ENCODE measurements at places on chromosomes 13 and 19.

GRCh38 chr13:36709136-36709890 is 35.5 kb downstream of the SERTM1 start:
- no peak for DNase-seq

DNA sequence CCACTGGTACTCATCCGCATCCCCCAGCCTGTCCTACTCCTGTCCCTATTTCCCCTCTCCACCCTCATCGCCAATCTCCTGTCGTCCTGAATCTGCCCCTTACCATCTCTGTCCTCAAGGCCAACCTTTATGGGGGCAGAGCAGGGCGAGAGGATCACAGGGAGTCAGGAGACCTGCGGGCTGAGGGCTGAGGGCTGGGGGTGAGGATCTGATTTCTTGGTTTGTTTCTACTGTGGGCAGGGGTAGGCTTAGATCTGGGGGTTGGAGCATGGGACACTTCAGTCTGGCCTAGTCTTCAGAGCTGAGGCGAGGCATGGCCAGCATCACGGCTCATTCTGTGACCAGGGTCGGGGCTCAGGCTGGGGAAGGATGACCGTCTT is 16.5 kb upstream of the ERCC1 start:
- DNase-seq = no peak

DNA sequence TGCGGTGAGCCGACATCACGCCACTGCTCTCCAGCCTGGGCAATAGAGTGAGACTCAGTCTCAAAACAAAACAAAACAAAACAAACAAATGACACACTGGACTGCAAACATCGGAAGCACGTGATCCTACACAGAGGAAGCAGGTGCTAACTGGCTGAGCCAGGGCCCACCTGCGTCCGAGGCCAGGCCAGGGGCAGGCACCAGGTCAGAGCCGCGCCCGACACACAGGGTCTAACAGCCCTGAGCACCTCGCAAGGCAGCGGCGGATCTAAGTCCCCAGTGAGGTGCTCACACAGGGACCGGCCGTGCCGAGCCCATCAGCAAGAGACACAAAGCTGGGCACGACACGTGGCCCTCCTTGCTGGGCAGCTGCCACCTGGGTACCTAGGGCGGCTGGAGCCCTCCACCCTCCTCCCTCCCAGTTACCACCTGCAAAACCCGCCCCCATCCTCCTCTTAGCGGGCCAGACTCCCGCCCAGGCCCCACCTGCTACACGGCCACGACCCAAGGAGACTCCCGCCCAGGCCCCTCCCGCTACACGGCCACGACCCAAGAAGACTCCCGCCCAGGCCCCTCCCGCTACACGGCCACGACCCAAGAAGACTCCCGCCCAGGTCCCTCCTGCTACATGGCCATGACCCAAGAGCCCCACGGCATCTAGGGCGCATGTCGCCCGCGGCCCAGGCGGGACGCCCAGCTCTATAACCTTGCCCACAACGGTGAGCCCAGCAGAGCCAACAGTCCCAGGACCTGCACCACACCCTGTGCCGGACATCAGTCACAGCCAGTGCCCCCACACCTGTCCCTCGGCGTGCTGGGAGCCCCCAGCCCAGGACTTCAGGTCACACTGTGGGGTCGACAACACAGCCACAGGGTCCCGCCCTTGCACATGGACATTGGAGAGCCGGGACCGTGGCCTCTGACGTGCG is 15.6 kb downstream of the AP3D1 start:
- no peak for DNase-seq

DNA sequence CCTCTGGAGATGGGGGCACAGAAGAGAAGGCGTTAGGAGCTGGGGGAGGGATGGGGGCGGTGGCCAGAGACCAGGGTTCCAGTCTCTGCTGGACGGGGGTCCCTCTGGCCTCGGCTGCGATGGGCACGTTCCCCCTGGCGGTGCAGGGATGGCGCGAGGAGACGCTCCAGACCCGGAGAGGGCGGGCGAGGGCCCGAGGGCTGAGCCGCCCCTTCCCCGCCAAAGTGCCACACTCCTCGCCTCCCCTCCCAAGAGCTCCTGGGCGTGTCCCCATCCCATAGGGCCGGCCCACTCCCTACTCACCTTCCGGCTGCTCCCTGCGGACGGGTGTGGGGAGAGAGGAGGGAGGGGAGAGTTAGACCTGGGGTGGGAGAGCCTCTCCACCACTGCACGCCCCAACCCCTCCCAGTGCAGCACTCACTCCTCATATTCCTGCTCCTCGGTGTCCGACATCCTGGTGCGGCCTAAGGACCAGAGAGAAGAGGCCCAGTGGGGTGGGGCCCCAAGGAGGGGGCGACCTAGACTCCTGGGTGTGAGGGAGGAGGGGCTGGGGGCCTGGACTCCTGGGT is 2.2 kb downstream of the TNNT1 start:
- no peak for DNase-seq

- no peak for DNase-seq
Measured at GRCh38 chr19:36605877-36606478, 865 bp downstream of the ZNF382 start.

DNA sequence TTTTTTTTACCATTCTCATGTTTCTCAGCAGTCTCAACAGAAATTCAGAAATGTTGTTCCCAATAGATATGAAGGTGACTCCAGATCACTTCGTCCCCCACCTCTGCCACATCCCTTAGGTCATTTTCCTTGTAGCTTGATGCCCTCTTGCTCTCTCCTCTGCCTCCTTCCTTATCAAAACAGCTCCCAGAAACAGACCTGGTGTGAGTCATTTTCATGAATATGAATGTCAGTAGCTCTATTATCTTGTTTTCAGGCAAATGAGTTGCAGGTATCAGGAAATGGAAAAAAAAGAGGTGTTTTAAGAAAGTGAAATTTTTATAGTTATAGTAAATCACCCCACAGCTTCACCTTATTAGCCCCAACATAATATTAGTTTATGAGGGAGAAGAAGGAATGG is 539.3 kb downstream of the SUCLA2 start:
- no peak for DNase-seq

- no peak for DNase-seq
Measured at GRCh38 chr19:1156305-1156801, 17.7 kb downstream of the SBNO2 start.

GRCh38 chr19:46460981-46461380 is 10.4 kb downstream of the PNMA8A start:
- no peak for DNase-seq

GRCh38 chr13:29801737-29802305 is 48.6 kb downstream of the UBL3 start:
- DNase-seq = no peak

GRCh38 chr13:76820759-76821158 is 65.4 kb downstream of the KCTD12 start:
- DNase-seq = no peak

DNA sequence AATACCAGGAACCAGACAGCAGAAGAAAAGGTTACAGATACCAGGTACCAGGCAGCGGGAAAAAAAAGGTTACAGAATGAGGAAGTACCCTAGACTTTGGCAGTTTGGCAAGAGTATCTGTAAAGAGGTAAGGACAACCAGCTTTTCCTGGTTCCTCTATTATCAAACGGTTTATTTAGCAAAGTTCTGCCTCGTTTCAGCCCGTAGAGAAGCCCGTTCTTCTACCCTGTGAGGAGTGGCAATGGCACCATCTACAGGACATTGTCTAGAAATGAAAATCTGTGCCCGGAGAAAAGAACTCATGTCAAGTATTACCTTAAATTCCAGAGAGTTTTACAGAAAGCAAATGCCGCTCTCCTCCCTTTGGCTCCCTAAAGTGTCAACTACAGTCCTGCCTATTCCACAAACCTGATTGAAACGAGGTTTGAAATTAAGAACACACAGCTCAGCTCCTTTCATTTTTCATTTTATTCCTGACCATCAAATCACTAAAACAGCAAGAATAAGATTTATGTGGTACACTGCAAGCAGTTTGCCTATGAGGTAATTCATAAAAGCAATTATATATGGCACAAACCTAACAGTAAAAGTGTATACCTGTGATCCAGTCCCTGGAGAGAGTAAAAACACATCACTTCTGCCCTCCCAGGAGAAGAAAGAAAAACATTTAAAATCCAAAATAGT is 226.3 kb downstream of the SLC7A1 start:
- no peak for DNase-seq

- DNase-seq = no peak
Measured at GRCh38 chr19:40672038-40672437, 18.4 kb downstream of the NUMBL start.

GRCh38 chr13:44407379-44407778 is 33.8 kb downstream of the SERP2 start:
- no peak for DNase-seq

- no peak for DNase-seq
Measured at GRCh38 chr19:35345671-35346111, 2.0 kb upstream of the FFAR1 start.

GRCh38 chr19:39679056-39679790 is 23.5 kb downstream of the LGALS16 start:
- DNase-seq = no peak

DNA sequence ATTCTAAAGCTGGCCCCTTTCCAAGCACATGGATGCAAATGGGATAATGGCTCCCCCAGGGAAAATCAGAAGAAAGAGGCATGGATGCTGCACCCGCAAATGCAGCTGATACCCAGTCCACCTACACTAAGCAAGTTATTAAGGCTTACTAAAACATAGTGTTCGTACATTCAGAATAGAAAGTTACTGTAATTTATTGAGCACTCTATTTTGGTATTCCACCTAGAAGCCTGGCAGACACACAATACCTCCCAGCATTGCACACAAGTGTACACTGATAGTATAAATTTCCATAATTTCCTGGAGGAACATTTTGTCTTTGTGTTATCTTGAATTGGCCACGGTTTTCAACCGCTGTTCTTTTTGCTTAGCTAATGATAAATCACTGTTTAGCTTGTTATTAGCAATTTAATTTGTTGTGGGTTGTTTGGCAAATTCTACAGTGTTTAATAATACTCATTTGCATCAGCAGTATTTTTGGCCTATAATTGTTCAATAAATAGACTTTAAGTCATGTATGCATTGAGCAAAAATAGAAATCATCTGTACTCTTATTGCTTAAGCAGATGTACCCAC is 94.5 kb upstream of the MRI1 start:
- DNase-seq = no peak

DNA sequence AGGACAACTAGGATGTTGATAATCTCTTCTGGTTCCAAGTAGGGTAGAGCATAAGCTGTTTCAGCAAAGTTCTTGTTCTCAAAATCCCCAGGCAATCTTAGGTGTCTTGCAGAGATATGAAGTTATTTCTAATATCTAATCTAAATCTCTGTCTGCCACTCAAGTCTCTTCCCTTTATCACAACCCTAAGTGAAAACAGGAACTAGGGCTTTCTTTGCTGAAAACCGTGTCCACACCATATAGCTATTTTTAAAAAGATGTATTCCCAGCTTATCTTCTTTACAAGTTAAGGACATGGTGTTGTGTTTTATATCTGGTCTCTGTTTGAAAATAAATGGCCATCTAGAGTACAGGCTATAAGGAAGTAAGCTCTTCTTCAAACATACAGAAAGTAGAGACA is 11.3 kb upstream of the RNASEH2B start:
- DNase-seq = no peak

DNA sequence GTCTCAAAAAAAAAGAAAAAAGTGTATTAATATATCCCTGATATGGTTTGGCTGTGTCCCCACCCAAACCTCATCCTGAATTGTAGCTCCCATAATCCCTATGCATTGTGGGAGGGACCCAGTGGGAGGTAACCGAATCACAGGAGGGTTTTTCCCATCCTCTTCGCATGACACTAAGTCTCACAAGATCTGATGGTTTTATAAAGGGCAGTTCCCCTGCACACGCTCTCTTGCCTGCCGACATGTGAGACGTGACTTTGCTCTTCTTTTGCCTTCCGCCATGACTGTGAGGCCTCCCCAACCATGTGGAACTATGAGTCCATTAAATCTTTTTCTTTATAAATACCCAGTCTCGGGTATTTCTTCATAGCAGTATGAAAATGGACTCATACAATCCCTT is 17.7 kb downstream of the STK24 start:
- DNase-seq = no peak

GRCh38 chr19:48342414-48342738 is 17.0 kb downstream of the EMP3 start:
- DNase-seq = no peak

DNA sequence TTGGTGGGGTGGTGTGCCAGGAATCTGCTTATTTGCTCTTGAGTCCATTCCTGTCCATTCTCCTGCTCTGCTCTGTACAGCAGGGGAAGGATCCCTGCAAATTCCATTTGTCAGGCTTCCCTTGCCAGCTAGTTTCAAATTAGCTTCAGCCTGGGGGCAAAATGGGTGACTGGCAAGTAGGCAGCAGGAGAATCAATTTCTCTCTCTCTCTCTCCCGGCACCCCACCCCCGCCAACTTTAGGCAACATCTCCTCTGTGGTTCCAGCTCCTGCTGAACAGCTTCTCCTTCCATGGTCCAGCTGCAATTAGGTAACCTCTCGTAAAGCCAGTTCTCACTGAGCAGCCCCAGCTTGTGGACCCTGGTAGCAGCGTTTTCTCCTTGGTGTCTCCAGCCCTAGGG is 6.7 kb upstream of the MYCBP2 start:
- DNase-seq = no peak

DNA sequence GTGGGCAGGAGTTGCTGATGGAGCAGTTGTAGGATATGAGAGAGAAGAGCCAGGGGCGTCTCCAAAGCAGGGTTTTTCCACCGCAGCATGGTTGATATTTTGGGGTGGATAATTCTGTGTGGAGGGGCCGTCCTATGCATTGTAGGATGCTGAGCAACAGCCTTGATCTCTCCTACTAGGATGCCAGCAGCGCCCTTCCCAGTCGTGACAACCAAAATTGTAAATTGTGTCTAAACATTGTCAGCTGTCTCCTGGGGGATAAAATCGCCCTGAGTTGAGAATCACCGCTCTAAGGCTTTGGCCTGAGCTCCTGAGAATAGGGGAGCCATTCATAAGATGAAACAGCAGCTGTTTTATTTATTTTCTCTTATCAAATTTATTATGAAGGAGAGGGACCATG is 4.2 kb downstream of the CACNG8 start:
- no peak for DNase-seq

GRCh38 chr19:19540064-19540714 is 2.1 kb downstream of the CILP2 start:
- no peak for DNase-seq

- DNase-seq = no peak
Measured at GRCh38 chr19:33399745-33400681, 26.5 kb downstream of the CEBPG start.

DNA sequence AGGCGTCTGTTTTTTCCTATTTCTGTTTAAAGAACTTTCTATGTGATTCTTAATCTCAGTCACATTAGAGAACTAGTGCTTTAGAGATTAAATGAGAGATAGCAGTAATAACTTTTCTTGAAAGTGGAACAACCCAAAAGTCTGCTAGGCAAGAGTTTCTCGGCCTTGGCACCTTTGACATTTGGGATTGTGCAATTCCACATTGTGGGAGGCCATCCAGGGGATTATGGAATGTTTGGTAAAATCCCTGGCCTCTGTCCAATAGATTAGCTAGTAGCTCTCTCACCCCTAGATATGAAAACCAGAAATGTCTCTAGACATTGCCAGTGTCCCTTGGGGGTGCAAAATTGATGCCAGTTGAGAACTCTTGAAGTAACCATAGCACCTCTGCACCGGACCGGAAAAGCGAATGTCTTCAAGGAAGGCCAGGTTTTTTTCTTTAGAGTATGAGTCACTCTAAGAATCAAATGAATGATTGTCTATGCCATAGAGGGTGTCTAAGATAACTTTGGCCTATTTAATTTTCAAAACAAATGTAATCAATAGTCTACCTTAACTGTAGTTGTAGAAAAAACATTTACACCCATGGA is 45.0 kb upstream of the IL17D start:
- no peak for DNase-seq

Measured in AG04450 (cell line).